NCI-H187 (cell line): ENCODE measurements at places on chromosomes 5 and 9.
A peak's percentile ranks its signal among the peaks of the same experiment; 100 is the strongest.

DNA sequence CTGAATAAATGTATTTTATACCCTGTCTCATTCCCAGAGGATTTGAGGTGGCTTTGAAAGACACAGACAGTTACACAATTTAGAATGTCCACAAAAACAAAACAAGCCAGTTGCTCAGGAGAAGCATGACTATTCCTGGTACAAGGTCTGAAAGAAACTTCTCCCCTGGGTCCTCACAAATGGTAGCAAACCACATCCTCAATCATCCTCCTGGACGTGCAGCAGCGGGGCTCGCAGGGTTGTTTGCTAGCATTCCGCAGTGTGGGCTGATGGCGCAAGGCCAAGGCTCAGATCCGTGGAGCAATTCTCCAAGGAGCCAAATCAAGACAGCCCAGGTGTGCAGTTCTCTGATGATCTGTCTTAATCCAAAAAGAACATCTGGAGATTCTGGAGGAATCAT, 210.3 kb downstream of the ACTL7B start:
- DNase-seq, result no peak

DNA sequence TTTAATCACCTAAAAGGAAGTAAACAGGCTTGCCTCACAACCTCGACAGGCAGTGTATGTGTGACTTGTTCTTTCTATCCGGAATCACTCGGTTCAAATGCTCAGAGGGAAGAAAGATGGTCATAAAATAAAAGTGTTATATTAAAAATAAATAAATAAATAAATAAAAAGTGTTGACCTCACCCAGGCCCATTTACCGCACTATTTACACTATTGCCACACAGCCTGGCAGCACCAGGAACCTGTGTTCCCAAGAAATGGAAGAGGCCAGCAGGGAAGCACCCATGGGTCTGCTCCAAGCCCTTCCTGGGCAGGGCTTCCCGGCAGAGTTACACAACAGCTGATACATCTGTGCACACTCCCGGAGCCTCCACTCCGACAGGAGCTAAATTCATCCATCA, 127.9 kb downstream of the EFNA5 start:
- no peak for DNase-seq

GRCh38 chr9:112327718-112328450, 5.5 kb downstream of the PTBP3 start:
- DNase-seq, result no peak

- peak; percentile 87 for DNase-seq
Measured at GRCh38 chr9:3526165-3526996, 580 bp upstream of the RFX3 start.

DNA sequence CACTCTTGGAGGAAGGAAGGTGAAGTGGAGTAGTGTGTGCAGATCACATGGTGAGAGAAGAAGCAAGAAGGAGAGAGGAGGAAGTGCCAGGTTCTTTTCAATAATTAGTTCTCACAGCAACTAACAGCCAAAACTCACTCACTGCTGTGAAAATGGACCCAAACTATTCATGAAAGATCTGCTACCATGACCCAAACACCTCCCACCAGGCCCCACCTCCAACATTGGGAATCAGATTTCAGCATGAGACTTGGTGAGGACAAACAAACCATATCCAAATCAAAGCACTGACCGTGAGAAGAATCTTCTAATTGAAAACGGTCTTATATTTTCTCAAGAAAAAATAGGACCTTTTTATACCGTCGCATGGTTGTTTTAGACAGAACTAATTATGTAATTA, 468.7 kb upstream of the TYRP1 start:
- no peak for DNase-seq

GRCh38 chr9:89603767-89604665, 796 bp upstream of the GADD45G start:
- peak; percentile 61 for DNase-seq

DNA sequence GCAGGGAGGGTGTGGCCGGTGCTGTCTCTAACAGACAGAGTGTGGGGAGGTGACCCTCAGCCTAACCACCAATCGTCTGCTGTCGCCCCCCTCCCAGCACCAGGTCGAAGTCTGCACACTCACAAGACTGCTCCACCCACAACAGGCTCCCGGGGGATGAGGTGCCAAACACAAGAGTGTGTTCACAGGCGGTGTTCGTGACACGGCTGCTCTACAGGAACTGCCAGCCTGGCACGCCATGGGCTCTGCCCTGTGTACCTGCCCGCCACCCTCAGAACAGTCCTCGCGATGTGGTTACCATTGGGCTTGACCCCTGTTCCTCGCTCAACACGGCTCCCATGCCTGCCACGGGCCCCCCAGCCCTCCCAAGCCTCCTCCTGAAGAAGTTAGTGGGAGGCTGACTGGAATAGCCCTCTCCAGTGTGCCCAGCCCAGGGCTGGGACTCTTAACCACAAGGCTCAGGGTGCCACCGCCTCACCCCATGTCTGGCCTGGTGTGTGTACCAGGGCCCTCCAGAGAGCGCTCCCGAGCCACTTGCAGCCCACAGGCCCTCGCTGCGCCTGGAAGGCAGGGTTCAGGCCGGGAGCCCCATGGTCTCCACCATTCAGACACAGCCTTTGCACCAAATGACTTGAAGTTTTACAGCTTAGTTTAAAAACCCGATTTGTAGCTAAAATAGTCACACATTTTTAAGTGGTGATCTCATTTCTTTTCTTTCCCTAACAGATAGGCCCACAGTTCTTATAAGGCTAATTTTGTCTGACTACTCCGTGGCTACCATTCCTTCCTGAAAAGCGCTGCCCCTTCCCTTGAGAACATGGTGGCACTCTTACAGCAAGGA, 102.5 kb downstream of the CAMSAP1 start:
- no peak for DNase-seq

- no peak for DNase-seq
Measured at GRCh38 chr5:78236046-78236445, 58.5 kb downstream of the AP3B1 start.

DNA sequence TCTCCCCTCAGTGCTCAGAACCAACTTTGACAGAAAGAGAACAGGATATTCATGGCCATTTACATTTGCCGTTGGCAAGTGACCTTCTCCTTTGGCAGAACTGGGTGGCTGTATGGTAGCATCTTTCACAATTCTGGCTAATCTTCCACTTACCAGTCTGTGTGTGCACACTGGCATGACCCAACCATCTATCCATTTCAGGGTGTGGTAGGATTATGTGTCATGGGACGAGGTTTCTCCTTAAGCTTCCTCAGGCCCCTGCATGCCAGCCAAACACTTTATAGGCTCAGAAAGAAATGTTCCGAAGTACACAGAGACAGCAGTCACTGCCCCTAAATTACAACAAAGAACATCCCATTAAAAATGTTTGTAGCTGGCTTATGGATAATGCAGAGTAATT, 497.1 kb downstream of the NFIB start:
- DNase-seq, result no peak

DNA sequence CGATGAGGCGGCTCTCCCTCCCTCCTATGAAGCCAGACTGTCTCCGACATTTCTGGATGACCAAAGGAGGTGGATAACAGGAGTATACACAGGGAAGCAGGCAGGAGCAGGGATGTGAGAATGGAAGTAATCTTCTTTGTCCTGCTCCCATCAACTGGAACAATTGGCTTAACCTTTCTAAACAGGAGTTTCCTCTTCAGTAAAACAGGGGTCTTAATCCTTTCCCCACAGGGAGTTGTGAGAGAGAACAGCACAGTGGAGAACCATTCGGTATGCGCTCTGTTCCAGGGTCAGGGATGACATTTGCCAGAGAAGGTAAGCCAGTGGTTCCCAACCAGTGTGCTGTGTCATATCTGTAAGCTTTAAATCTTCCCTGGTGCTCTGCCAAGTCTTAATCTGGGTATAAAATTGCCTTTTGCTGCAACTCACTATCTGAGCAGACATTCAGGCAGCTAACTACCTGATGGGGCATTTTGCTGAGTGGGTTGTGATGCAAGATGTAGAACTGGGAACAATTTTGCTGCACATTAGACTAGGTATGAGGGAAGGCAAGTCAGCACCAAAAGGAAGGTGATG, 294.8 kb upstream of the KIF2A start:
- DNase-seq, result no peak

GRCh38 chr5:7897014-7897600, 28.2 kb downstream of the MTRR start:
- no peak for DNase-seq

GRCh38 chr9:93380410-93381060, 71.0 kb upstream of the FAM120A start:
- DNase-seq, result no peak

DNA sequence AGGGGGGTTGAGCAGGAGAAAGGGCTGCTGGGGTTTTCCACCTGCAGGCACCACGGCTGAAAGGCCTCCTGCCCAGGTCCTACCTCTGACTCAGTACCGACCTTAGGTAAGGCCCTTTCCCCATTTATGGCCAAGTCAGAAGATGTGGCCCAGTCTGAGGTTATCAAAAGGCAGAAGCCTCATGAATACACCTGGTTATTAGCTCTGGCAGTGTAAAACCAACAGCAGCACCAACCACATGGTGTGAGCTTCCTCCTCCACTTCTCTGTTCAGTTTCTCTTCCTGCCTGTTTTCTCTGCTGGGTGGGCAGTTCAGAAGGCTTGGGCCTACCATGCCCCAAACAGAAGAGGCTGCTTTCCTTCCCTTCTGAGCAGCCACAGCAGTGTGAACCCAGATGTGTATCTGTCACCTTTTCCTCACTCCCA, 86.9 kb downstream of the UGCG start:
- no peak for DNase-seq

DNA sequence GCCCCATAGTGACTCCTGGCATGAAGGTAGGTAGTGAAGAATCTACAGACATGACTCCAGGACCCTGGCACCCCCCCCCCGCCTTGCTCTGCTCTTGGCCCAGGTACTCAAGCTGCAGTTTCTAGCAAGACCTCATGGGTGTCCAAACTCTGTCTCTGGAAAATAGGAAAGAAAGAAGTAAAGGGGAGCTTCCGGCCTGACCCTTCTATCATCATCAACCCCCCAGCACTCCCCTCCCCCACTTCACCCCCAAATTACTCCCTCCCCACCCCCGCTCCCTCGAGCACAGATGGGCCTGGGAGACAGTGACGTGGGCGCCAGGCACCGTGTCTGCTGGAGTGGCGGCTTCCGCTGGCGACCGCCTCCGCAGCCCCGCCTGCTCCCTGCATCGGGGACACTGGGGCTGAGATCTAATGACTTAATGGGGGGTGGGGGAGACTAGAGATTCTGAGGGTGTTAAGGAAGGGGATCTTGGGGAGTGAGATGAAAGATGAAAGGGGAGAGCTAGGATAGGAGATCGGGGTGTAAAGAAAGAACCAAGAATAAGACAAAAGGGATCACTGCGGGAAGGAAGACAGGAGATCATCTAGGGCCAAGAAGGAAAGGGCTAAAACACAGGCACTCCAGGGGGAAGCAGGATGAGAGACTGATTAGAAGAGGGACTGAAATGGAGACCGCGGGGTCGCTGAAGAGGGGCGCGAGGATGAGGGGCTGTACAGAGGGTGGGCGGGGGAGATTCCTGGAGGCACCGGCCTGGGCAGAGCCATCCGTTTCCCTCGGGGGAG, 1.1 kb upstream of the DNAJB5 start:
- DNase-seq, result no peak

DNA sequence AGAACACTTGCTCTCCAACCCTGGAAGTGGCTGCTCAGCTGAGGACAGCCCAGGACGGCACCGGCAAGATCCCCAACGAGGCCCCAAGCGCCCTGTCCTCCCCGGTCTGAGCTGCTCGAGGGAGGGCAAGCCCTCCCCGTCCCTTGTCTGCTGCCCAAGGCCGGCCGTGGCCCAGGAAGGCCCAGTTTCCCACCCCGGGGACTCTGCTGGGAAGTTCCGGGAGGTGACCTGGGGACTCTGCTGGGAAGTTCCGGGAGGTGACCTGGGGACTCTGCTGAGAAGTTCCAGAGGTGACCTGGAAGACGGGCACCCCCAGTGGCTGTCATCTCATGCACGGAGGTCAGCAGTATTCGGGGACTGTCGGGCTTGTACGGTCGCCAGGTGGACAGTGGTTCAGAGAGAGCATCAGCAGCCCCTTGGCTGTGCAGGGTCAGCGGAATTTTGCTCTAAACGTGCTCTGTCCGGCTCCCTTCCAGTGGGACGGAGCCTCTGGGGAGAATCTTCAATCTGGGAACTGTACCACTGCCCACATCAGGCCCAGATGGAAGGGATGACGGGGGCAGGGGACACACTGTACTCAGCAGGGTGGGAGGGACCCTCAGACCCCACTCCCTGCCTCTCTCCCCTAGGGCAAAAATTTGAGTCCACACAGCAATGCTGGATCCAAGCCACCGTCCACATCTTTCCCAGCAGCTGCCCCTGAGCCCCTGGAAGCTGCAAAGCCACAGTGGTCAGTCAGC, 7.2 kb downstream of the NACC2 start:
- DNase-seq, result no peak

DNA sequence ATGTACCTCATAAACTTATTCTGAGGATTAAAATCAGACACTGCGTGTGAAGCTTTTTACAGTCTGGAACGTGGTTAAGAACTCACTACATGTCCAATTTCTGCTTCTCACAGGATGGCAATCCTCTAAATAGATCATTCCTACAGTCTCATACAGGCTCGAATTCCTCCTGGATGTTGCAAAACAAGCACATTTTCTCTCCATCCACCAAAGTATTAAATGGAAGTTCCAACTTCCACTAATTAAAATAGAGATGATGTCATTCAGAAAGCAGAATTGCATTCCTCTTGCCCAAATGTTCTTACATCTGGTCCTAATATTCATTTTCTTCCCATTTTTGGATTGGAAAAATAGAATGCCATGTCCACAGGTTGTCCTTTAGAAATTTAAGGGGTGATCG, 145.5 kb upstream of the PCA3 start:
- no peak for DNase-seq

- DNase-seq, result no peak
Measured at GRCh38 chr5:165805756-165806155, 2300.3 kb downstream of the MAT2B start.

GRCh38 chr5:61589946-61590345, 257.9 kb downstream of the ZSWIM6 start:
- DNase-seq, result no peak

GRCh38 chr5:141657937-141658545, 6.8 kb upstream of the FCHSD1 start:
- DNase-seq, result no peak

DNA sequence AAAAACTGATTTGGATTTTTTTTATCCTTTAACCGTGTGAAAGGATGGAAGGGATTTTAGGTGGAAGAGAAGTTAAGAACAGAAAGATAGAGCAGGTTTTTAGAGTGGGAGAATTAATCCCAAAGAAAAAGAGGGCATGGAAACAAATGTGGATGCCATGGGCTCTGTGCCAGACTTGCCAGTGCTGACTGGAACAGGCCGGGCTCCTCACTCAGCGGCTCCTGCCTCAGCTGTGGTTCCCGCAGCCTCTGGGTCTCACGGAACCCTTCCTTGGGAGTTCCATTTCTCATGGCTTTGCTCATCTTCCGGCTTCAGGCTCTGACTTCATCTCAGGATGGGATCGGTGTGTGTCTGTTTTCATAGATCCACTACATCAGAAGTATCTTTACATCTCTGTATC, 30.4 kb upstream of the SLC2A8 start:
- no peak for DNase-seq

- no peak for DNase-seq
Measured at GRCh38 chr5:133438487-133438886, 173.9 kb downstream of the FSTL4 start.

GRCh38 chr5:158484150-158484549, 615.6 kb downstream of the EBF1 start:
- DNase-seq, result no peak

GRCh38 chr9:26516773-26517343, 375.7 kb downstream of the CAAP1 start:
- no peak for DNase-seq

- DNase-seq, result no peak
Measured at GRCh38 chr5:41921874-41922273, 3.2 kb upstream of the FBXO4 start.

GRCh38 chr5:35333366-35333765, 103.1 kb upstream of the PRLR start:
- DNase-seq, result no peak

- no peak for DNase-seq
Measured at GRCh38 chr5:1343931-1344901, 683 bp downstream of the CLPTM1L start.
